ENCODE measurements at places on chromosomes 7 and 10.

DNA sequence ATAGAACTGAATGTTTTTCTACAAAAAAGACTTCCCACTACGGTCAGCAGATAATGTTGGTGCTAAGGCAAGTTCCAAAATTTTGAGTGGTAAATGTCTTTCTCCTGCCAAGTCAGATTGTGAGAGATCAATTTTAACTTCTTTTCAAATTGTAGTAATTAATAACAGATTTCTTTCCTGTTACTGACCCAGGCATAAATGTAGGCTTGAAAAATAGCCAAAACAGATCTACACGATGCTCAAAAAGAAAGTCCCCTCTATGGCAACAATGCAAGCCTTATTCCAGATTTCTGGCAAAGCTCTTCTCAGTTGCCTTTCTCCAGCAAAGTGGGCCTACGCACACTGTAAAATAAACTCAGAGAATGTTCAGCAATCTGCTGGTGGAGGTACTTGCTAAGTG lies 641.0 kb upstream of the NRP1 start:
- no peak for DNase-seq

DNA sequence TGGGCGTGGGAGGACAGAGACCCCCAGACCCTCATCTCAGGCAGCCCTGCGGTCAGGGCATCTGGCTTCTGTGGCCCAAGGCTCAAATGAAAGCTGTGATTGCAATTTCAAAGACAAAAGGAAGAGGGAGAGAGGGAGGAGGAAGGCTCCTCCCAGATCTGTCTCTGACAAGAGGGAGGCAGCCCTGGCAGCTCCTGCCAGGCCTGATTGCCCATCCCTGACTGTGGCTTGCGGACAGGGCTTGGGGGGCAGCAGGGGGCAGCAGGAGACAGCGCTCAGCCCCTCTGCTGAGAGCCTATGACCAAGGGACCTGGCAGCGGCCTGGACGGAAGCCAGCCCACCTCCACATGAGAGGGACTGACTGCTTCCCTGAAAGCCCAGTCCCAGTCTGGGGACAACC lies 91.8 kb downstream of the PTPRN2 start:
- no peak for DNase-seq

DNA sequence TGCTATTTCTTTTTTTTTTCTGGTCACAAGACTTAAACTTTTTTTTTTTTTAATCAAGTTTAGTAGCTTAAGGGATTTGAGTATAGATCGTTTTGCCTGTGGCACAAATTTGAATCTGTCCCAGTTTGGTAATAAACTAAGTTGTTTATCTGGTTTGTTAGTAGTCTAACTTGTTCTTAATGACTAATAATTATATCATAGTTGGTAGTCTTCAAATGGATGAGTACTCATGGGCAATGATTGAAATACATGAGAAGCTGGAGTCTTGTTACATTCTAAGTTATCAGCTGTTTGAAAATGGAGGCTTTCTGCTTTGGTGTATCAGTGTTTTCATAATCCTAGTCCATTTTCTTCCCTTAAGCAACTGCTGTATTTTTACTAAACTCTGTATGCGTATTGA lies 12.3 kb downstream of the BTAF1 start:
- no peak for DNase-seq

GRCh38 chr10:19212590-19212989 lies 164.0 kb downstream of the MALRD1 start:
- DNase-seq = no peak

DNA sequence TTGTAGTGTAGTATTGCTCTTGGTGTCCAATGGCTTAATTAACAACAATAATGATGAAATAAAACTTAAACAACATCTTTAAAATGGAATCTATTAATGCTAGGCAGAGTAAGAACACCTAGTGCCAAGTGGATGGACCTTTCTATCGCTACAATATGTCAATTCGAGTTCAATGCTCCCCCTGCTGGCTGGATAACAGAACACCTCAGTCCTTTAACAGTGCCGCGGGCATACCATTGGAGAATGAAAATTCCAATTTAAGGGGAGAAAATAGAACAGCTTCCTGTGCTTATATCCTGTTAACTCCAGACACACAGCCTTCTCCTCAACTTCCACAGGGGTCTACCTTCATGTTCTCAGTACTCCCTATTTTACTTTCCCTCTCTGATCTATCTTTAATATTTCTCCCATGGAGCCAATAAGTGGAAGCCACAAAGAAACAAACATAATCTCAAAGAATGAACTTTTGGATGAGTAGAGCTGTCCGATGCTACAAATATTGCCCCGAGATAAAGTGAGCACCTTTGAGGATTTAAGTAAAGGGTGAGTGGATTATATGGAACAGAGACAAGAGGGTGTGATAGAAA lies 41.4 kb downstream of the COL1A2 start:
- no peak for DNase-seq

GRCh38 chr7:12567015-12567414 lies 3.5 kb upstream of the SCIN start:
- DNase-seq = no peak
